ENCODE measurements at places on chromosomes 16 and 17. TPM values are rescaled to one million over a fixed set of nuclear protein-coding genes. Genes with fewer than 3 reads are reported as not detected.

Gene LRRC37A3
- 10.1 TPM for total RNA-seq

Gene EFCAB5
- 1.3 TPM for total RNA-seq

Gene TEKT5
- not detected for total RNA-seq

Gene ARHGAP44
- 2.3 TPM for total RNA-seq
